HS-5 (cell line): ENCODE measurements at places on chromosomes 4 and X.

DNA sequence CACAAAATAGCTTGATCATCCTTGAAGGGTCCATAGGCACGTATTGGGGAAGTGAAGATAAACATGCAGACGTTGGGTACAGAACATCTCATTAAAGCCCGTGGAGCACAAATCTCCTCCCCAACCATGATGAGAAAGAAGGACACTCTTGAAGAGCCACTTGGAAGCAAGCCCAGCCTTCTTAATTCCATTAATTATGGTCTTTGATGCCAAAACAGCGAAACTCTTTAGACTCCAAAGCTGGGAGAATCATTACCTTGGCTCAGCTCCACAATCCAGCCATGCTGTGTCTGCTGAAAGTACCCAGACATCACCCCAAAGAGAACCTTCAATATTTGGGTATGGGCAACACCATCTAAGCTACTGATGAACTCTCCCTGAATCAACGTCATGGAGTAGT is 169.0 kb upstream of the MBNL3 start:
- DNase-seq, result no peak

GRCh38 chrX:40727581-40728252 is 7.6 kb downstream of the MED14 start:
- DNase-seq, result no peak

- DNase-seq, result no peak
Measured at GRCh38 chr4:82480771-82481505, 50.5 kb downstream of the ENOPH1 start.

DNA sequence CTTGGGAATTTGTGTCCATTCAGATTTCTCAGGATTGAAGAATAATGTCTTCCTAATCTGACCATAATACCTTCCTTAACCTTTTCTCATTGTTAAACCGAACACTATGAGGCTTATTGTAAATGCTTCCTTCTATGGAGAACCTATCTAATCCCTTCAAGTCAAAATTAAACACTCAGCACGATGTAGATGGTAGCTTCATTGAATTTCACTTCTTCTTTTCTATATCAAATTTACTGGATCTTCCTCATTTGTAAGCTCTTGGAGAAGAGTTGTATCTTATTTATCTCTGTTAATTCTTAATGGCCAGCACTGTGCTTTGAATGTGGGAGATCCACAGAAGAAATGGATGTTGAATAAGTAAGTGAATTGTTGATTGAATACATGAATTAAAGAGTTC is 109.0 kb upstream of the RAPGEF2 start:
- no peak for DNase-seq

DNA sequence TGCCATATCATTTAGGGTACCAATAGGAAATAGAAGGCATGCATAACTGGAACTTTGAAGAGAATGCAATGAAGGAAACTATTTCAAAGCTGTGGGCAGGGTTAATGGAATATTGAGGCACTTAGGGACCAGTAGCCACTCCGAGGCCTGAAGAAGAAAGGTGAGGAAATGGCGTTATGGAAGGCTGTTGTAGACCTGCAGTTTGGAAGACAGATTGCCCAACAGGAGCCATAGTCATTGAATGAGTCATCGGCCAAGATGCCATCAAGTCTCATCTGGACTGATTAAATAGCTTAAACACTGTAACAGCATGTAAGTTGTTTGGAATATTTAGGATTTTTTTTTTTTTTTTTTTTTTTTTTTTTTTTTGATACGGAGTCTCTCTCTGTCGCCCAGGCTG is 11.6 kb downstream of the CXCL13 start:
- DNase-seq, result no peak
